ENCODE measurements at places on chromosomes 5 and 9.

DNA sequence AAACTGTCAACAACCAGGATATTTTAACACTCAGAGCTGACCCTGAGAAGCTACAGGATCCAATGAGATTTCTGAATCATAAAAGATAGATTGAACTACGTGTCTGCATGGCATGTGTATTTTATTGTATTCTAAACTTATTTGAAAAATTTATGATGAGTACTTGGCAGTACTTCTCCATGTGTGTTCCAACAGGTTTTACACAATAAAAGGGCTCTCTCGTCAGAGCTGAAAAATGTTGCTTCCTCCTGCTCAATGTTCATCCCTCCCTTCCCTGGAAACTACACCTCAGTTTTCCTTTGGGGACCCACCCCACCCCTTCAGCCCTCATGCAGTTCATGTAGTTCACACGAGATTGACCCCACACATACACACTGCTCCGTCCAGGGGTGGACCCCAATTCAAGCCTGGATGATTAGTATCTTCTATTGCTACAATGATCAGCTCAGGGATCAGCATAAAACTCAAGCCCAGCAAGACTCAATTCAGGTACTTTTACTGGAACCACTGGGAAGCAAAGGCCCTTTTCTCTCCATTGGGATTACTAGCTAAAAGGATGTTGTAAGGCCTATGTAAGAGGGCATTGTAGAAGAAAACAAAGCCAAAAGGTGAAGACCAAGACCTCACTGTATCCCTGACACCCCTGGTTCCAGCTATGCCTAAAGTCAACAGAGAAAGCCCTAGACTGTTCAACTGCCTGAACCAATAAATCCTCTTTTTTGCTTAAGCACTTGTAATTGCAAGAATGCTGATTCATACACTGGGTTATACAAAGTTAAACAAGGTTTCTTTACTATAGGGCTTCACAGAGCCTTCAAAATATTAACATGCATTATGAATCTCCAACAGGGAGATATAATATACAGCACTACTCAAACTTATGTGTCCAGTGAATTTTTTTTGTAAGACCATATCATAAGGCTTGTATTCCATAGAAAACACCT, 112.6 kb downstream of the SAXO1 start:
- no peak for DNase-seq

DNA sequence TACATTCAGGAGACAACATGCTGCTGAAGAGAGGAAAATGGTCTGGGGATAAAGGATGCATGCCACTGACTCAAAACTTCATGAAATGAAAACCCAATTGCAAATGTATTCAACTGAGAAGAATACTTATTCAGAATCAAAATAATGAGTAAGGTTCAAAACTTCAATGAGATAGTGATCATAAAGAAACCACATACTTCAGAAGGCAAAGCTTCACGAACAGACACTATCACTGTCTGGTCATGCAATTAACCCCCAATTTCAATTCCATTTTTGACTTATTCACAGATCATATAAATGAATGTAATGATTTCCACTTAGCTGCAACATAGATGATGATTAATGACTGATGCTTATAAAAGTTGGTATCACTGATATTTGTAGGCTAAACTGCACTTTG, 33.0 kb upstream of the CTNNAL1 start:
- no peak for DNase-seq

DNA sequence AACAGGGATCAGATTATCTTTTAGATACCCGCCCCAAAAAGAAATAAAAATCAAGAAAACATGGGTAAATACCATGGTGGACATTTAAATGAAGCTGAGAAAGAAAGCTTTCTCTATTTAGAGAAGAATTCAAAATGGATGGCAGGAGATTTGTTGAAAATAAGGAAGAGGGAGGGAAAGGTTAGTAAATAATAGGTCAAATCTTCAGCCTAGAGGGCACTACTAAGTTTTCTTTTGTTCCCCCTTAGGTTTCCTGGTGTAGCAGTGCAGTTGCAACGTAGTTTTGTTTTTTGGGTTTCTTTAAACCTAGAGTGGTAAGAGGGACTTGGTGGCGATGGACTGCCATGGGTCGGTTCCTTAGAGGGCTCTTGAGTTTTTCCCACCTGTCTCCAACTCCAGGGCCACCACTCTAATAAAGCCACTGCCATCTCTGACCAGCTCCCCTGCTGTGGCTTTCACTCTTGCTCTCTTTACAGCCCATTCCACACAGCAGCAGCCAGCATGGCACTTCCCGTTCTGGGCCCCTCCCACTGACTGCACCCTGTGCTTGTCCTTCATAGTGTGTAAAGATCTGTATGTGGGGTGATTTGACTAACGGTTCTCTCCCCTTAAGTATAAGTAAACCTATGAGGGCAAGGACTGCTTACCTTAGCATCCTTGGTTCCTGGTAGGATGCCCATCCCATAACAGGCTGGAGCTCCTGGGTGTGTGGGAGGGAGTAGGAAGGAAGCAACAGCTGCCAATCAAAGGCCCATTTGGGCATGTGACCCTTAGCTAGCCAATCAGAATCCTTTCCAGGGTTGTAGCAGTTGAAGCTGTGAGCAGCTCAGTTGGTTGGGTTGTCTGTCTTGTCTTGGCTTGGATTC, 118.3 kb downstream of the SLC1A3 start:
- DNase-seq = no peak

GRCh38 chr9:132742821-132743311, 72.6 kb downstream of the GTF3C4 start:
- no peak for DNase-seq

DNA sequence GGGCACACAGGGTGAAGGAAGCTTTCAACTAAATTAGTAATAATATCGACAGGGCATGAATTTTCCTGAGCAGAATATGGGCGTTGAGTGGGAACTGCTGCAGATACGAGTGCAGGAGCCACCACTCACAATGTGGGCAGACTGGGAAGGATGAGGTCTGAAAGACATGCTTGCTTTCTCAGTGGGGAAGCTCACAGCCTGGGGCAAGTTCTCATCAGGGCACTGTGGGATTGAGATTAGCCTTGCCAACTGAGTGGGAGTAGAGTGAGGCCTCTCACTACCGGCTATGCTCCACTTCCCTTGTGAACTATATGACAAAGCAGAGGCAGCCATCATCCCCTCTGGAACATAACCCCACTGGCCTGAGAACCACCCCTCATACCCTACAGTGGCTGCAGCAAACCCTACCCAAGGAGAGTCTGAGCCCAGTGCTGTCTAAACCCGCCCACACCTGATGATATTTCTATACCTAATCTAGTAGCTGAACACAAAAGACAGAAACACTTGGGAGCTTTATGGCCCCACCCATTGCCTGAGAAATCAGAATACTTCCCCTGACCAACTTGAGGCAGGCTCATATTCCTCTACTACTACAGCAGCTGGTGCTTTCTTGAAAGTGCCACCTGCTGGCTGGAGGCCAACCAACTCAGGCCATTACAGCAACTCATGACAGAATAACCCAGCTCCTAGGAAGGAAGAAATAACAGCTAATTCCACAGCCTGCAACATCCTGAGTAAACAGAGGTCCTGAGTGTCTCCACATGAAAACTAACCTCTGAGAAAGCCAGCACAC, 173.7 kb upstream of the SPEF2 start:
- DNase-seq = no peak

DNA sequence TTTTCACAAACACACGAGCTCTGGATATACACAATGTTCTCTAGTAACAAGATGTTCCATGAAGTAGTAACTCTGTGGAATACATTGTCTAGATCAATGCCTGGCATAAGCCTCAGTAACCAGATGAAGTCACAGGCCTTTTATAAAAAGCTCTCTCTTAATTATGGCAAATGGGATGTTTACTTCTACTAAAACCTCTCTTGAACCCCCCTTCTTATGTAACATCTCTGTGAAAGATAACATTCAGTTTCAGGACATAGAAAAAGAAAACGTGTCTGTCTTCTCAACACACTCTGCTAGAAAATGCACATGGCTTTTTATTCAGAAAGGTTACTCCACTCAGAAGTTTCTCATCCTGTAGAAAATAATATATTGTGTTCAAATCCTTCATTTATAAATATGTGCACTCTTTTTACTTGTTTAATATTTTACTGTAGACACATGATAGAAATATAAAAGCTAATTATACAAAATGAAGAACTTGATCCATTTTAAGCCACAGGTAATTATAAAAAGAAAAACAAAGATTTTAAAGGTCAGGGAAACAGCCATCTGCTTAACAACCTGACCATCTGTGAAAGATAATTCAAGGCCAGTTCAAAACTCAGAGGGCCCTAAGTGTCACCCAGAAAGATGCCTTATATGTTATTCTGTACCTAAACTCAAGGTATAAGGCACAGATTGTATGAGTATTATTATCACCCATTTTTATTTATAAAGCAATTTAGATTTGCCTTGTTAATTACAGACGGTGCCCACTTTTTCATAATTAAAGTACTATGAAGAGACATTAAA, 812.0 kb downstream of the CDH18 start:
- DNase-seq = no peak

DNA sequence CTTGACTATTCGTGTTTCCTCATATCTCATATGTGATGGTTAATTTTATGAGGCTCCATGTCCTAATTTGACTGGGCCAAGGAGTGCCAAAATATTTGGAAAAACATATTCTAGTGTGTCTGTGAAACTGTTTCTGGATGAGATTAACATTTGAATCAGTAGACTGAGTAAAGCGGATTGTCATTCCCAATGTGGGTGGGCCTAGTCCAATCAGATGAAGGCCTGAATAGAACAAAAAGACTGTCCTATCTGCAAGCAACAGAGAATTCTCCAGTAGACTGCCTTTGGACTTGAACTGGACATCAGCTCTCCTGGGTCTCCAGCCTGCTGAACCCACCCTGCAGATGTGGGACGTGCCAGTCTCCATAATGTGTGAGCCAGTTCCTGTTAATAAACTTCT, 13.5 kb upstream of the SLCO4C1 start:
- DNase-seq = no peak

- no peak for DNase-seq
Observed at GRCh38 chr5:172633403-172633970, 7.6 kb upstream of the NEURL1B start.

- DNase-seq = no peak
Observed at GRCh38 chr5:38710627-38711026, 135.2 kb upstream of the OSMR start.

DNA sequence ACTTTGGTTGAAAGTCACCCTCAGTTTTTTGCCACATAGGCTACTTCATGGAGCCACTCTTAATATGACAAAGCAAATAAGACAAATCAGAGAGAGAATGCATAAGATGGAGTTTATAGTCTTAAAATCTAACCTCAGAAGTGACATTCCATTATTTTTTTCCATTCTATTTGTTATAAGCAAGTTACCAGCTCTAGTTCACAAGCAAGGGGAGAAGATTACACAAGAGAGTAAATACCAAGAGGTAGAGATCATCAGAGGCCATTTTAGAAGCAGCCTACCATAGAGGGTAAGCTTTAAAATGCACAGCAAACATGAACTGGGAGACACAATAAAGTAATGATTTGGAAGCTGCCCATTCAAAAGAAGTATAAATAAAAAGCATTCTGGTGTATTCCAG, 651.3 kb upstream of the MEF2C start:
- DNase-seq = no peak

DNA sequence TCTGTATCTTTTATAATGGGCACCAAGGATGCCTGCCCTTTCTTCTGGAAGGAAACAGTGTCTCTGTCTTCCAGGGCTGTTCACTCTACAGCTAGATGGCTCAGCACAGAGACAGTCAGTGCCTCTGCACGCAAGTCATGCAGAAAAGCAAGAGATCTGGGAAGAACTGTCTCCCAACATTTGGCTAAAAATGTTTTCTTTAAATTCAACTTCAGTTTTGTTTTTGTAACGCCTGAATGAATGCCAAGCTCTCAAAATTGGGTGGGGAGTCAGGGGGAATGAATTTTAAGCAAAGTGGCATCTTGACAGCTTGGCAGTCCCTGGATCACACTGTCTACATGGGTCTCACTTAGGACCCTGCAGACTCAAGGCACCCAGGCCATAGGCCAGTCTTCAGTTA, 12.6 kb downstream of the OLFML2A start:
- no peak for DNase-seq

- DNase-seq = peak; percentile 50
Observed at GRCh38 chr5:141564216-141564692, 54.5 kb downstream of the DIAPH1 start.

- no peak for DNase-seq
Observed at GRCh38 chr5:139701056-139701741, 53.0 kb downstream of the CXXC5 start.

DNA sequence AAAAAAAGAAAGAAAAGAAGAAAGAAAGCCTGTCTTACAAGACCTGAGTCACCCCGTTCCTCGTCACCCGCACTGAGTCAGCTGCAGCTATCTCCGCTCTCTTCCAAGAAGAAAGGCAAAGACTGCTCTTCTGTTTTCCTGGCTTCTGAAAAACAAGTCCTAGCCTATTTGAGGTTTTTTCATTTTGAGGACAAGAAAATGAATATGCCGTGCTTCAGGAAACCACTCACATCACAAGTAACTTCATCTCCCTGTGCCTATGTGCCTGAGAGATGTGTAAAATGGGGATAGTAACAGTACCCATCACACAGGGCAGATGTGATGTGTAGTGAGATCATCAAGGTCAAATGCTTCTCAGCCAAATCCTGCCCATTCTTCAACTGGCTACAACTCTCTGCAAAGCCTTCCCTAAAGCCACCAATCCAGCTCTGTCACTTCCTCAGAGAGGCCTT, 78.4 kb downstream of the GLDC start:
- no peak for DNase-seq

GRCh38 chr5:132022737-132023136, 11.3 kb upstream of the ACSL6 start:
- DNase-seq = no peak

Data from GOT3 (cell line).